Glutamatergic neuron (in vitro differentiated cells): ENCODE measurements at places on chromosomes 12 and 14. TPM values are rescaled to one million over a fixed set of nuclear protein-coding genes. Genes with fewer than 3 reads are reported as not detected.

The FITM1 gene
- total RNA-seq, result 0.66 TPM

The AQP6 gene
- 0.37 TPM for total RNA-seq

The CCDC92 gene
- 96.2 TPM for total RNA-seq

The RASSF9 gene
- not detected for total RNA-seq

The EIF2S3B gene
- total RNA-seq, result 4.1 TPM

The AMIGO2 gene
- 1.7 TPM for total RNA-seq
